ENCODE measurements at places on chromosomes 6 and 20.

DNA sequence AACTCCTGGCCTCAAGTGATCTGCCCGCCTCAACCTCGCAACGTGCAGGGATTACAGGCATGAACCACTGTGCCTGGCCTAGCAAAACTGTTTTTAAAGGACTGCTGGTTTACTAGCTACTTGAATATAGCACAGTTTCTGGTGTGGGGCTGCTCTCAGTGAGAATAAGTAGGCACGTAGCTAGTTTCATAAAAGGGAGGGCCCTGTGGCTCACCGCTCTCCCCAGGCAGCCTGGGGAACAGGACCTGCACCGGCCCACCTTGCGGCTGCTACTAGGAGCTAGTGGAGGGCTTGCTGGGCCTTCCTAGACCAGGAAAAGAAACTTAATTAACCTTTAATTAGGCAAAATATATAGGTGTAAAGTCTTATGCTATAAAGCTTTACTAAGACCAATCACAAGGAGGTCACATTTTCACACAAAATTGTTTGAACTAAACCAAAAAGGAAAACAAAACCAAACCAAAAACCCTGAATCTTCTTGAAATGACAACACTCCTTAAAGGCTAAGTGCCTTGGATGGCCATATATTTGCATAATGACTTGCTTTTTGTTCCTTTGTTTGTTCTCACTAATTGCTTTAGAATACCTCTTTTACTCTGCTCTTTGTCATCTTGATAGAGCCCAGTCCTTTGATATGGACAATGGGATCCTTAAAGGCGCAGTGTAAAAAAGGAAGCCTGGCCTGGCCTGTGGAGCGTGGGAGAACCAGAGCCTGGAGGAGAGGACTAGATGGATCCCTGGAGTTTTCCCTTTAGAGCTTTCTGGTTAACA is 69.5 kb upstream of the SAMD5 start:
- DNase-seq: peak; percentile 29

DNA sequence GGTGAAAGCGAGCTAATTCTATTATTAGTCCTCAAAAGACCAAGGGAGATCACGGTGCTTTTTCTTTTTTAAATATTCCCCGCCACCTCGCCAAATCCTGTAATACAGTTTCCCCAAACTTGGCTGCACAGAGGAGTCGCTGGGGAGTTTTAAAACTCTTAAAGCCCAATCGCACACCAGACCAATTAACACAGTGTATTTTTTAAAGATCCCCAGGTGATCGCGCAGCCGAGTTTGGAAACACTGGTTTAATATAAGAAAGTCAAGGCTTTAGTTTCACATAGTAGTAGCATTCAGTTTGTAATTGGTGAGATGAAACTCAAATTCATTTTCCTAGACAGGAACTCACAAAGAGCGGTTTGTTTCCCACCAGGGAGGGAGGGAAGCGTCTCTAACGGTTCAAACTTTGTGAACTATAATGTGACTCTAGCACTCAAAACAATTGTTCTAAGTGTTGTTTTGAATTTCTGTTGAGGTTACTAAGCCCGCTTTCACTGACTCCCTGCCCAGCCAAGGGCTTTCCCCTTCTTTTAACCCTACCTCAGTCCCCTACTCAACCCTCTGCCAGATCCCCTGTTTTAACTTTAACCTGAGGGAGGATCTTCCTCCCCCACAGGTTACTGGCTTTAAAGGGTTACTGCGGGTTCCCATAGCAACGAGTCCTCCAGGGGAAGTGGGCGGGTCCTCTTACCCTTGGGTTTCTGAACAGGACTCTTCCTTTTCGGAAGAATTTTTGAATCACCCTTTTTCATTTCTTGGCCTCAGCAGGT is 25.7 kb upstream of the BTBD3 start:
- DNase-seq: no peak

- DNase-seq: no peak
Observed at GRCh38 chr6:42735976-42736375, 9.9 kb downstream of the TBCC start.

DNA sequence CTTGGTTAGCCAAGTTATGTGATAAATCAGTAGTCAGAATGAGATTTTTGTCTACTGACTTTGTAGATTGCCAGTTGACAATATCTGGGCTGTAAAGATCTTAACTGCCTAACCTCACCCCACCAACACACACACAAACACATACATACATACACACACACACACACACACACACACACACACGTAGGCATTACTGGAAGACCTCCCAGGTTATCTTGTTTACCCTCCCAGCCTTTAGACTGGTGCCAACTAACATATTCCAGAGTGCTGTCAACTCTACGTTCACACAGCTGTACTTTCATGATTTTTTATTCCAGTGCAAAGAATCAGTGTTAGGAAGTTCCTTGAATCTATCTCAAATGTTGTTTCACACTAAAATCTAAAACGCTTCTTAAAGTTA is 38.9 kb downstream of the BMP5 start:
- no peak for DNase-seq

GRCh38 chr6:24901698-24902328 is 33.9 kb downstream of the RIPOR2 start:
- no peak for DNase-seq

DNA sequence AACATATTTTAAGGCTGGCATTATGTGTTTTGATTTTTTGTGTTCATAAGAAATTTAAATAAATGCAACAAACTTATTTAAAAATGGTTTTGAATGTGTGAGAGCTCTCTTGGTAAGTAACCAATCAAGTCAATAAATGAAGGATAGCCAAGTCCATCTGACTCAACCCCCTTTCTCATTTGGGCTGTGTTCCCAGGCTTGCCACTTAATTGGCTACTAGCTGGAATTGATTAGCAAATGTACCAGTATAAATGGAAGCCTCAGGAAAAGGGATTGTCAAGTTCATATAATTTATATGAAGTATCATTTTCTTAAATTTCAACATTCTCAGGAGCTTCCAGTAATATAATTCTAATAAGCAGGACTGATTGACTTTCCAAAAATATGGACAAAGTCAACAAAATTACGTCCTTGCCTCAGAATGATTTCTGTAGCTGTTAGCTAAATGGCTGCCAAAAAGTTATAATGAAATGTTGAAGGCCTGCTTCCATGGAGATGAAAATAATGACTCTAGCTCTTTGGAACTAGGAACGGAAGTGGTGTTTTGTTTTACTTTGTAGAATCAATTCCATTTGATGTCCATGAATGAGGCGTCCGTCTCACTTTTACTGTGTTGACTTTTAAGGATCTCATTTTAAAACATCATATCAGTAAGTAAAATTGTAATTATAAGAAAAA is 614.9 kb downstream of the CDH26 start:
- no peak for DNase-seq

- DNase-seq: no peak
Observed at GRCh38 chr6:100810015-100810414, 71.1 kb downstream of the ASCC3 start.

DNA sequence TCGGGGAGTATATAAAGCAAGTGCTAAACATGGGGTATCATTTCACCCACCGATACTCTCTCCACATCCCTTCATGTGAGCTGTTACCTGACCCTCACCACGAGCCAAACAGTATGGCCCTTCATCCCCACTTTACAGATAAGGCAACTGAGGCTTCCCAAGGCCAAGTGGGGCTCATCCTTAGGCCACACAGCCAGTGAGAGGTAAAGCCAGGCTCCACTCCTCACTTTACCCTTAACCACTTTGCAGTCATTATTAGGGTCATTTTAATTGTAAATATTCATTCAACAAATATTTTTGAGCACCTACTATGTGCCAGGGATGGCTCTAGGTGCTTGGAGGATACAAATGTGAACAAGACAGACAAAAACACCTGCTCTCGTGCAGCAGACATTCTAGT is 7.0 kb downstream of the SIRPA start:
- DNase-seq: no peak

GRCh38 chr6:89974834-89975233 is 80.6 kb downstream of the GJA10 start:
- no peak for DNase-seq

- no peak for DNase-seq
Observed at GRCh38 chr6:43791745-43792422, 21.9 kb downstream of the VEGFA start.

GRCh38 chr20:29876911-29877285 is 1380.6 kb upstream of the DEFB115 start:
- no peak for DNase-seq

GRCh38 chr6:14396826-14397517 is 279.4 kb downstream of the CD83 start:
- DNase-seq: peak; percentile 66

DNA sequence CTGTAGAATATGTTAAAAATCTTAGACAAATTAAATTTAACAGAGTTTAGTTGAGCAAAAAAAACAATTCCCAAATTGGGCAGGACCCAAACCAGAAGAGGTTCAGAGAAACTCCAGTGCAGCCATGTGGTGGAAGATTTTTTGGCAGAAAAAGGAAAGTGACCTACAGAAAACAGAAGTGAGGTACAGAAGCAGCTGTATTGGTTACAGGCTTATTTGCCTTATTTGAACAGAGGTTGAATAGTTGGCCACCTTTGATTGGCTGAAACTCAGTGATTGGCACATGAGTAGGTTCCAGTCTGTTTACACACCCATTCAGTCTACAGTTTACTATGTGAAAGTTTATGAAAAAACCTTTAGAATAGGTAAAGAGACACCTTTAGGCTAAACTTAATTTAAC is 110.9 kb upstream of the LAMP5 start:
- DNase-seq: no peak

DNA sequence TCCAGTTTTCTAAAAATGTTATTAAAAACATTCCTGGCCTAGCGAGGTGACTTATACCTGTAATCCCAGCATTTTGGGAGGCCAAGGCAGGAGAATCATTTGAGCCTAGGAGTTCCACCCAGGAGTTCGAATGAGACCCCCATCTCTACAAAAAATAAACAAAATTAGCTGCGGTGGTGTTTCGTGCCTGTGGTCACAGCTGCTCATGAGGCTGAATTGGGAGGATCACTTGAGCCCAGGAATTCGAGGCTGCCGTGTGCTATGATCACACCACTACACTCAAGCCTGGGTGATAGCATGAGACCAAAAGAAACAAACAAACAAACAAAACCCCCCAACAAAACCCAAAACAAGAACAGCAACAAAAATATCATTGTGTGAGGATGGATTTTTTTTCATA is 19.8 kb upstream of the POLR1H start:
- no peak for DNase-seq

- DNase-seq: no peak
Observed at GRCh38 chr6:81984599-81984998, 232.1 kb upstream of the TENT5A start.

GRCh38 chr20:1569415-1569881 is 11.9 kb upstream of the SIRPD start:
- DNase-seq: peak; percentile 70

GRCh38 chr6:144379356-144379755 is 94.2 kb downstream of the UTRN start:
- DNase-seq: no peak

- DNase-seq: no peak
Observed at GRCh38 chr6:107718341-107718740, 105.8 kb downstream of the SCML4 start.

DNA sequence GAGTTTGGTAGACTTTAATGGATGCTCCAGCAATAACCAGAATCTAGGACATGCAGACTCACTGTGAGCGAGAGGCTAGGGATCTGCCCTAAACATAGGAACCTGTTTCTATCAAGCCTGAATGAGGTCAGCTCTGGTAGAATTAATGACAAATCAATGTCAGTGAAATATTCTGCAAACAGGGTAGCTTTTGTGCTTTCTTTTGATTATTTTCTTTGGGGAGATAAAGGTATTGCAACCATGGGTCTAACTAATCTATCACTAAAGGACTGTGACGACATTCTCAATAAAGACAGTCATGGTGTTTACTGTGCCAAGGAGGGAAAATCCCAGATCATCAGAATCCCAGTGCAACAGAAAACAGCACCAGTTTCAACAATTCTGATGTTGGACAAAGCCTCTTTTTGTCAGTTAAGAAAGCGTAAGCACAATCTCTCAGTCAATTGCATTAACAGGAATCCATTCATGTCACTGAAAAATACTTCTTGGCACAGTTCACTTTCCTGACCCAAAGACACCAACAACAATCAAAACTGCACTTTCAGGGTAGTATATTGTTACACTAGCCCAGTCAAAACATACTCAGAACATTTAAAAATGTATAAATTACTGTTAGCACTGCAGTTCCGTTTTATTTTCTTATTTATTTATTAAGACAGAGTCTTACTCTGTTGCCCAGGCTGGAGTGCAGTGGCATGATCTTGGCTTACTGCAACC is 36.8 kb upstream of the SMIM29 start:
- no peak for DNase-seq

DNA sequence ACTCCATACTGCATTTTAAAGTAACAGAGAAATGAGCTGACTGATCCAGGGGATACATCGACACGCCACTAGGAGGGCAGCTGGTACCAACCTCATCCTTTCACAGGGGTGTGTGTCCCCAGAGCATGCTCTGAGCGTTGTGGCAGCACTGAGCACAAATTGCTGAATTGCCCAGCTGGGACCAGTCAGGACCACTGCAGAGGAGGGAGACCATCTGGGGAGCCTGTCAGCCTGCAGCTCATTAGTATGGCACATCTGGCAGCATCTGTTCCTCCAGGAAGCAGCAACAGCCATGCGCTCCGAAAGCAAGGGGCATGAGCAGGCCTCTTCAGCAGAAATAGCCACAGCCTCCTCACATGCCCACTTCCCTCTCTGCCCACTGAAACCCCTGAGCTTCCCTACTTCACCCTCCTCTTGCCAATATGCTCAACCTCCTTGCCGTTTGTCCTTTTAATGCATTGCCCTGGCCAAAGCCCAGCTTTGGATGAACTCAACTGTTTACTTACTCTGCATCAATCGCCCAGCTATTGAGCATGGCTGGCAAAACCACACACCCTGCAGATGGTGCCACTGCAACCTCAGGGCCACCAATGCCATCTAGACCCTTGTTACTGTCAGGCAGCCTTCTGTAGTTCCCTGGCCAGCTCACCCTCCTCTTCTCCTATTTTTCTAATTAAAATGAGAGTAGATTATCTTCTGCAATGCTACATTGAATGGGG is 77.6 kb upstream of the NEDD9 start:
- DNase-seq: no peak

DNA sequence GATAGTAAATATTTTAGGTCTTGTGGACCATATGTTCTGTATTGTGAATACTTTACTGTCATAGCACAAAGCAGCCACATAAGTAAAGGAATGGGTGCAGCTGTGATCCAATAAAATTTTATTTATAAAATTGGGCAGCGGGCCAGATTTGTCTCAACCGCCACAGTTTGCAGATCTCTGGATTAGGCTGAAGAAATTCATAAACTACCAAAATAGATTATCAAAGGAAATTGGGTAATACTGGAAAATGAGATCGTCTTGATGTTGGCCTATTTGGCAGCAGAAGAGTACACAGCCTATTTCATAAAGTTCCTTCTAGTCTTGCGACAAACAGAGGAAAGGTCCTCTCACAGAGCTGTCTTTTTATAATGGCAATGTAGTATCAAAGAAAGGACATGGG is 69.8 kb downstream of the DZANK1 start:
- DNase-seq: no peak

DNA sequence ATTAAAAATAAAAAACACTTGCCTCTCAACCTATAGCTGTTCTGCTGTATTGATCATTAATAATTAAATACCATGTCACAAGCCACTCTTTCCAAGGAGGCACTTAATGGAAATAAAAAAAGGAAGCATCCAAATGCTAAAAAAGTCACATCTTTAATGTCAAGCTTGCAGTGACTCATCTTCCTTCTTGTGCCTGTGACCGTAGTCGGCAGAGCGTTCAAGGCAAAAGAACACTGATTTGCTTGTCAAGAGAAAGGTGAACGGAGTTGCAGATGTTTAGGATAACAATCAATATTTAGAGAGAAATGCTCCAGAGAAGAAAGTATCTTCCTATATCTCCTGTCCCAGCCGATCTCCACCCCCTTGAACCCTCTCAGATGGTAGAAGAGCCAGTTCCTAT is 341.0 kb upstream of the OPRM1 start:
- no peak for DNase-seq

- peak; percentile 70 for DNase-seq
Observed at GRCh38 chr6:156720691-156721685, 56.2 kb upstream of the ARID1B start.
